Amniotic stem cell (primary cell): ENCODE measurements at places on chromosomes 3 and 15.

DNA sequence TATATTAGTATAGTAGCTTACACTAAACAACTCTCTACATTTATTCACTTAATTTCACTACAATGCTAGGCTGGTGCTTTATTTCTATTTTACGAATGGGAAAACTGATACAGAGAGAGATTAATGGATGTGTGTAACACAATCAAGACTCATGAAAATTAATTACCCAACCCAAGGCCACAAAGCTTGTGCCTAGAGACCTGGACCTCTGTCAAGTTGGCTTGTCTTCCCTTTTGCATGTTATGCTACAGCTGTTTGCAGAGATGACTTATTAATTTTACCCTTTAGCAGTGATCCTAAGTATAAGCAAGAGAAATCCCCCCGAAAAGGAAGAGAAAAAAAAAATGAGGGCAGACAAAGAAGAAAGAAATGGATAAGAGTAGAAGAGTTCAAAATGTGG lies 162.5 kb downstream of the C3orf38 start:
- no peak for DNase-seq

- DNase-seq = no peak
Measured at GRCh38 chr15:75468913-75469598, 17.6 kb upstream of the SIN3A start.

DNA sequence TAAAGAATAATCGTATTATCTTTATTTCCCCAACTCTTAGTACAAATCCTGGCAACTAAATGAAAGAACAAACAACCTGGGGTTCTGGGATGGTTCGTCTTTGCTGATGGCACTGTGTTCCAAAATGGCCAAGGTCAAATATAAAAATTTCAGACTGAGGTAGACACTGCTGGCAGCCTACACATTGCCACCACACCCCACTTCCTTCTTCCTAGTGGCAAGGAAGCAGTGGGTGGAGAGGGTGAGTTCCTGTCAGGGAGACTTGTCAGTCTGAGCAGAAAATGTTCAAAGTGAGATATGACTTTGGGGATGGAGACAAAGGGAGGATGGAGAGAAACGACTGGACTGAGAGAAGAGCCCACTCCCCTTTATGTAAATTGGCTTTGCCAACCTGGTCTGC lies 69.6 kb downstream of the LMCD1 start:
- no peak for DNase-seq

DNA sequence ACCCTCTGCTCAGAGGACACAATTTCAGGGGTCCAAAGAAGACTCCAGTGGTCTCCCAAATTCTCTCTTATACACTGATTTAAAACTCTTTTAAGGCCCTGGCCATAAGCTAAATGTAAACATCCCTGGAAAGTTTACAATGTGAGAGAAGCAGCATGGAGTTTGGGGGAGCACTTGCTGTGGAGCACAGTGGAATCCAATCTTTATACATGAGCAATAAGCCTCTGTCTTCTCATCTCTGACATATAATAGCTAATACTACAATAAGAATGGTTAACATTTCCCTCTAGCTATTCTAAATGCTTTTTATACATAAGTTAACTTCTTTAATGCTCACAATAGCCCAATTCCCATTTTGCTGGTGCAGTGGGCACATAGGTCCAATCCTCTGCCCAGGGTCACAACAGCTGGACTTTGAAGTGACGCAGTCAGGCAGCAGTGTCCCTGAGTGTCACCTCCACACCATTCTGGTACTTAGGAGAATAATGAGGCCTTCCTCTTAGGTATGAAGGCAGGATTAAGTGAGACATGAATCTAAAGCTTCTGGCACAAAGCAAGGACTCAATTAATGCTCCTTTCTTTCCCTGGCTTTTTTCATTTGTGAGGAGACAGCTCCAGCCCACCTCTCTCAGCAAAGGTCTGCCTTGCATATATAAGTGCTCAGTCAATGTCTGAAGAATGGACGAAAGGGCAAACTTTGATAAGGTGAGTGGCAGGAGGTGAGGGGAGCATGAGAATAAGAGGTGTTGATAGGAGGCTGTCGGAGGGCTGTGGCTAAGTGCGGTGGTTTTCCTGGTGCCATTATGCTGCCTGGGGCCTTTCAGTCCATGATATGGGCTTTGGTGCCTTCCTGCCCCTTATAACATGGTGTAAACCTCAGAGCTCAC lies 26.3 kb downstream of the CCNL1 start:
- no peak for DNase-seq

DNA sequence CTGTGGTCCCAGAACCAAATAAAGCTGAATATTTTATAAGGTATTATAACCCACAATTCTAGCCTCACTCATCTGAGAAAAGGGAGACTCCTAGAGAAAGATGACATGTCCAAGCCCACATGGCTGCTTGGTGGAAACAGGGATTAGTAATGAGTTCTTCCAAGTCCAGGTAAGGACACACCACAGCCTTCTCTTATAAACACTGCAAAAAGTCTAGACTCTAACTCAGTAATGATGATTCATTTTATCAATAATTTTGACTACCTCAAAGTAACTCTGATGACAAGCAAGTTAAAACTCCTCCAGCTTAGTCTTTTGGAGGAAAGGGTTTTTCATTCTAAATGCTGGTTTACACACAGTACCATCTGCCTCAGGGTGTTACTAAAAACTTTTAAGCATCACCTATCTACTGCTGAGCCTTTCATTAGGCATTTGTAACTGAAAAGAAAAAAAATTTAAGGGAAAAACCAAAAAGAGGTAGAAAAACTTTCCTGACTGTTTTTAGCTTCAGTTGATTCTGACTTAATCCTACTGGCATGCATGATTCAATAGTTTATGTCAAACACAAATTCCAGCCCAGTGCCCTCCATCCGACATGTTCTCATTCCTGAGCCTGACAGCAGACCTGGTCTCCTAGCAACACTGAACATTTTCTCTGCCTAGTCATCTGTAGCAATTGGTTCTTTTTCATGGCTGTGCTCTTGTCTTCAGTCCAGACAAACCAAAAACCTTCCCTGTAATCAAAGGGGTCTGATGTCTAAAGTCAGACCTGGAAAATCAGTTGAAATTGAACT lies 43.9 kb downstream of the P3H2 start:
- DNase-seq = peak; percentile 92

- DNase-seq = no peak
Measured at GRCh38 chr15:67922106-67922675, 82.3 kb upstream of the RNU6-1 start.

DNA sequence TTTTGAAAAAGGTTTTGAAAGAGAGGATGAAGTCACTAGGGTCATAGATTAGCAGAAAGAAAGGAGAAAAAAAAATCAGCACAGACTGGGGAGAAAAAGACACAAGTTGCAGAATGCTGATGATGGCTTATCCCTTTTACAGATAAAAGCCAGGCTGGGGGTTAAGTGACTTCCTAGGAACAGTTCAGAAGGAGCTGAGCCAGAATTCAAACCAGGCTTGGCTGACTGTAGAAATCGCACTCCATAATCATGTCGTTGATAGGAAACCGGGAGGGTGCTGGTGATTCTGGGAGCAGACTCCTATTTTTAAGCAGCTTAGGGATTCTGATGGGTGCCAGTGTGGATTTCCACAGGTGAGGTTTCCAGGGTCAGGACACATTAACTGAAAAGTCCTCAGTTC lies 159.5 kb upstream of the BHLHE40 start:
- DNase-seq = no peak

- no peak for DNase-seq
Measured at GRCh38 chr3:43120937-43121336, 15.1 kb upstream of the POMGNT2 start.

DNA sequence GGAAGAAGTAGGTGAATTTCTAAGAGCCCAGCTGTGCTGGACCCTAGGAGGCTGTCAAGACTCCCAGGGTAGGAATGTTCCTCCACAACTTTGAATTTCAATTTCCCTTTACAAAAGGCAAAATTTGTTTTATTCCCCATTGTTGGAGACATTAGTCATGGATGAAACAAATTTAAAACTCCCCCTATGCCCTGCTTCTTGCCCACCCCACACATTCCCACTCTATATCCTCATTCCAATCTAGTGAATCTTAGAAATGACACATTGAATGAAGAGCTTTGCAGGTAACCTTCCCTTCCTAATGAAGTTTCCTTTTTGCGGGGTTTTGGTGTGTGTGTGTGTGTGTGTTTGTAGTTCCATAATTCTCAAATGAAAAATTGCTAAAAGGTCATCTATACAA lies 72.6 kb downstream of the CCNL1 start:
- DNase-seq = no peak

DNA sequence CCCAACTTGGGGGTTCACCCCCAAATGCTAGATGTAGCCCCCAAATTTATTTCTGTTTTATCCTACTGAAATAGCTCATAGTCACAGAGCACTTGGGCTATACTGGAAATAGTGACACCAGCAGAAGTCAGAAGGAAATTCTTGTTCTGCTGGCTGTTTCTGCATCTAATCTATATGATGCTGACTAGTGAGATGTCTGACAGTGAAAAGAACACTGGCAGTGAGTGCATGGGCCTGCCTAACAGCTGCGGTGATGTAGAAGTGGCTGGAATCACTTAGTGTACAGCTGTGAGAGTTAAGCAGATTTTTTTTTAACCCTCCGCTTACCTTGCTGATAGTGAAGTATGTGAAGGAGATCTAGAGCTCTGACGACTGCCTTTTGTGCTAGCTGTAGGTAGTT lies 14.0 kb downstream of the TTC14 start:
- no peak for DNase-seq

DNA sequence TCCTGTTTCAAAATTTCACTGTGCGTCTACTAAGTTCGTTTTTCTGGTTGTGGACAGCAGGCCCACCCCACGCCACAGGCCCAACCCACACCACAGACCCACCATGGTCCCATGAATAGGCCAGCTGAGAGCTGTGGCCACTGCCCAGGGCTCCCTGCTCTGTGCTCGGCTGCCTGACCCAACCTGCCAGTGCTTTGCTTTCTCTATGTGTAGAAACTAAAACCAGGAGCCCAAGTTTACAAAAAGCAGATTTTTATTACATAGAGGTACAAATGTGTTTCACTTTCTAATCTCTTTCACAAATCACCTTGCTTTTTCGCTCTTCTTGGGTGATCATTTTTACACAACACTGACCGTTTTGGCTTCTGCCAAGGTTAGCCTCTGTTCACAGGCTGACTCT lies 69.1 kb downstream of the HERC2 start:
- no peak for DNase-seq

- DNase-seq = no peak
Measured at GRCh38 chr3:123914829-123915228, 30.7 kb upstream of the MYLK start.

DNA sequence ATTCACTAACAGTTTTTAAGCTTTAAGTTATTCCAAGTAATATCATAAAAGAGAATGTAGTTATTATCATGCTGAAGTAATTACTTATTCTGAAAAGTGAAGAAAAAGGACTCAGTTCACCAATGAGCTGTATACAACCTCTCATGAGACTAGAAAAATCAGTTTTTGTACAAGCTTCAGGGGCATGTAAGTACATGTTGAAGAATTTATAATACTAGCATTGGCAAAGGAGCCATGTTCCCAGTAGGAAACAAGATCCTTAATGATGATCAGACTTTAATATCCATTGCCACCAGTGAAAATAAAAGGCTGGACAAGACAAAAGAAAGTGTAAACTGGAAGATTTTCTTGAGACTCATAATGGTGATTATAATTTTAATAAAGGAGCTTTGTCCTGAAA lies 532.8 kb downstream of the PLOD2 start:
- DNase-seq = no peak

DNA sequence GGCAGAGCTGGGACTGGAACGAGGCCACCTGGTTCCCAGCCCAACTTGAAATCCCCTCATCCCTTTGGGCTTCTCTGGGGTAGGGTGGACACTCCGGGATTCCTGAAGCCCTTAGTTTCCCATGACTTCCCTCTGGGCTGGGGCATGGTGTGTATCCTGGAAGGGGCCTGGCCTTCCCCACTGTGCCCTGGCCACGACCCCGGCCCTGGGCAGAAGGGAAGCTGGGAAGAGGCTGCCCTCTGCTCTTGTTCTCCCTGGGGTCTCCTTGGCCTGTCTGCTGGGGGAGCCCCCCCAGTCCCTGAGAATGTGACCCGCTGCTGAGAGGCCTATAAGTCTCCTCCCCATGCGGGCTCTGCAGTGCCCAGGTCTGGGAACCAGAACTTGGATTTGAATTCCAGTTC lies 104.9 kb downstream of the LINGO1 start:
- DNase-seq = no peak

DNA sequence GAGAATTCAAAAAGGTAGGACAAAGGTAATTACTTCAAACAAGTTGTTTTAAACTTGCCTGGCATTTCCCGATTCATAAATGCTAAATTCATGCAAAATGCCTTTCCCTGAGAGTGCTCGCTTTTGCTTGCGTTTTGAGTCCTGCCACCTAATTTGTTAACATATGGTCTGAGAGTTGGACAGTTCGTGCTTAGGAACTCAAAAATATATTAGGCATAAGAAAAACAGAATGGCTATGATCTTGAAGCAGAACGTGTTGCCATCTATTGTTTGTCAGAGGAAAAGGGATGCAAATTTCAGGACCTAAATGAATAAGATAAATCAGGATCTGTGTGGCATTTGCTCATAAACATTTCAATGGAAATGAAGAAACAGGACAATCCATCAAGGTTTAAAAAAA lies 195.8 kb downstream of the ZMAT3 start:
- no peak for DNase-seq

DNA sequence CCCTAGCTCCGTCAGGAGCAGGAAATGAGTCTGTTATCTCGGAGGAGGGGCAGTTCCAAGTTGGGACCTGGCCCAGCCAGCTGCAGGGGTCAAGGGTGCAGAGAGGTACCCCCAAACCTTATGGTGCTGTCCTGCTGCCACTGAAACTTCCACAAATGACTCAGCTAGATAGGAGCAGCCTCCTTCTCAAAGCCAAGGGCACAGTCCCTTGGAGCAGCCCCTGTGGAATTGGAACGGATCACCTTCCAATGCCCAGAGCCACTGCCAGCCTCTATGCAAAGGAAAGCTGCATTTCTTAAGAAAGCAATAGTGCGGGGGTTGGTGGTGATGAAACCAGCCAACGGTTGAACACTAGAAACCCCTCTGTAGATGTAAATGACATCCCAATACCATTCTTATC lies 19.6 kb upstream of the LRRK1 start:
- no peak for DNase-seq

DNA sequence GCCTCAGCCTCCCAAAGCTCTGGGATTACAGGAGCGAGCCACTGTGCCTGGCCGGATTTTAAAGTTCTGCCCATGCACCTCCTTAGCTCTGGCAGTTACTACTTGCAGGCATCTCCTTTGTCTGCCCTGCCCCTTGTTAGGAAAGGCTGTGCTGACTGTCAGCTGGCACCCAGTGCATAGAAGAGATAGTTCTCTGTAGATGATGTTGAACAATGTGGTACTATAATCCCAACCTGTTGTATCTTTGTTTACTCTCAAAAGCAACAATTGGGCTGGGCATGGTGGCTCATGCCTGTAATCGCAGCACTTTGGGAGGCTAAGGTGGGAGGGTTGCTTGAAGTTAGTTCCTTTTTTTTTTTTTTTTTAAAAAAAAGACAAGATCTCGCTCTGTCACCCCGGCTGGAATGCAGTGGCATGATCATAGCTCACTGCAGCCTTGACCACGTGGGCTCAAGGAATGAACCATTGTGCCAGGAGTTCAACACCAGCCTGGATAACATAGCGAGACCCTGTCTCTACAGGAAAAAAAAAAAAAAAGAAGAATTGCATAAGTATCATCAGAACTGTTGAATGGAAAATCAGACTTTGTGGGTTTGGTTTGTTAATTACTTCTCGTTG lies 30.6 kb downstream of the FLNB start:
- DNase-seq = no peak

- no peak for DNase-seq
Measured at GRCh38 chr3:46236294-46237054, 5.8 kb upstream of the CCR3 start.

GRCh38 chr15:99763827-99764226 lies 30.6 kb upstream of the LYSMD4 start:
- no peak for DNase-seq
